ENCODE measurements at places on chromosomes 7 and 10.

DNA sequence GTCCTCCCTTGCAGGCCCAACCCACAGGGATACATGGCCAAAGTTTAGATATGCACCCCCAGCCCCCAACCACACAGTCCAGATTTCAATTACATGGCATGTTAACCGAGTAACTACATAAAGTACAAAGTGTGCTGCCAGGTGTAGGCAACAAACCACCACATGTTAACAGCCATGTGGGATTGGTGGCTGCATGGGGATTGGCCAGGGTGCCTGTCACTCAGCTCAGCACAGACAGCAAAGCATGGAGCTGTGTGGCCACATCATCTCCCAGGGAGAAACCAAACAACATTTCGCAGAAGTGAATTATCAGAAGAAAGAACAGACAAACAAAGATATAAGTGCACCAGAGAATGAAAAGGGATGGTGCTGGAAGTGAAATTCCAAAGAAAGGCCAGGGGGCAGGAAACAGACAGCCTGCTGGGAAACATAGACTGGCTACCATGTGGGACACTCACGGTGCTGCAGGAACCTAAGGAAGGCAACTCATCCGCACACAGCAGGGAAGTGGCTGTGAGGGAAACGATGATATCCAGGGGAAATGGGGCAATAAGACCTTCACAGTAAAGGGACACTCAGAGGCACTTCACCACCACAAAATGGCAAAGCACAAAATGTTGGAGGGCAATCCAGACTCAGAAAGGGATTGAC, 171.2 kb downstream of the PTPRN2 start:
- H3K27me3 ChIP-seq: no peaks in the 10 kb centered on the region
- H3K27ac ChIP-seq: no peak overlapping the region
- H3K4me1 ChIP-seq: no peaks in the 10 kb centered on the region
- no peaks in the 10 kb centered on the region for H3K36me3 ChIP-seq

- no peak overlapping the region for H3K27ac ChIP-seq
- H3K4me1 ChIP-seq: peaks cover 12% of the 10 kb centered on the region
- H3K4me3 ChIP-seq: peak overlapping the region; percentile 54
- peaks cover 100% of the 10 kb centered on the region for H3K27me3 ChIP-seq
Measured at GRCh38 chr7:27141923-27142579, 1.4 kb downstream of the HOXA5 start.

DNA sequence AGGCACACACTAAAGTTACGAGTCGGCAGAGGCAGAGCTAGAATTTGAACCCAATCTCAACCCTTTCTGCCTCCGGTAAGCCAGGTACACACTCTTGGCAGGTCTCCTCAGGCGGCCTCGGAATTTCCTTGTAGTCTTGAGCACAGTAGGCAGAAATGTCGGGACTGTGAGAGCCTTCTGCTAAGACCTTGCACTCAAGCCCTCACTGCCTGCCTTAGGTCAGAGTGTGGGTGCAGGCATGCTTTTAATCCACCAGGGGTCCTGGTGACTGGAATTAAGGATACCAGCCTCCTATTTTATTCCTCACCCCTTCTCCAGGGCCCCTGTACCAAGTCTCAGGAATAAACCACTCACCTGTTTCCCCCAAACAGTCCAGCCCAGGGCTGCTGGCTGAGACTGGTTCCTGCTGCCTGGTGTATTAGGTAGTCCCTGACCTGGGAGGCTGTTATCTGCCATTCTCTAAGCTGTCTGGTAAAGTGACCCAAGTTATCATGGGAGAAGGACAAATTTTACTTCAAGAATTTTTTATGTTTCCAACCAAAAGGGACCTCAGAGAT, 855 bp downstream of the ATP6V1F start:
- no peak for DNase-seq
- H3K27ac ChIP-seq: peak overlapping the region; percentile 87
- H3K4me3 ChIP-seq: peak overlapping the region; percentile 71
- no peaks in the 10 kb centered on the region for H3K27me3 ChIP-seq
- peaks cover 58% of the 10 kb centered on the region for H3K4me1 ChIP-seq
- peaks cover 18% of the 10 kb centered on the region for H3K36me3 ChIP-seq

DNA sequence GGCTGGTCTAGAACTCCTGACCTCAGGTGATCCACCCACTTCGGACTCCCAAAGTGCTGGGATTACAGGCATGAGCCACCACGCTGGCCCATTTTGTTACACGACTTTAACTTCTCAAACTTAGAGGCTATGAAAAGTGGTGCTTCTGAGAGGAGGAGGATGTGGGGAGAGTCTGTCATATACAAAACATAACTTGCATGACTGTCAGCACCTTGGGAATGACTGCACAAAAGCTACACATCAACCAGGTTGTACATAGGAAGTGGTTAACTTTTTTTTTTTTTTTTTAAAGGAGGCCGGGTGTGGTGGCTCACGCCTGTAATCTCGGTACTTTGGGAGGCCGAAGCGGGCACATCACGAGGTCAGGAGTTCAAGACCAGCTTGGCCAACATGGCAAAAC, 43.4 kb upstream of the GSDME start:
- H3K27me3 ChIP-seq: no peaks in the 10 kb centered on the region
- no peaks in the 10 kb centered on the region for H3K4me1 ChIP-seq
- no peak overlapping the region for H3K4me3 ChIP-seq

GRCh38 chr7:106049139-106049752, 62.9 kb downstream of the SYPL1 start:
- H3K4me3 ChIP-seq: no peak overlapping the region
- no peak overlapping the region for H3K27ac ChIP-seq
- no peak for DNase-seq
- H3K36me3 ChIP-seq: no peaks in the 10 kb centered on the region

- no peaks in the 10 kb centered on the region for H3K27me3 ChIP-seq
- no peak overlapping the region for H3K4me3 ChIP-seq
- no peaks in the 10 kb centered on the region for H3K4me1 ChIP-seq
- H3K36me3 ChIP-seq: no peaks in the 10 kb centered on the region
- no peak overlapping the region for H3K27ac ChIP-seq
- no peak for DNase-seq
Measured at GRCh38 chr7:105219771-105220160, 169.0 kb downstream of the SRPK2 start.

DNA sequence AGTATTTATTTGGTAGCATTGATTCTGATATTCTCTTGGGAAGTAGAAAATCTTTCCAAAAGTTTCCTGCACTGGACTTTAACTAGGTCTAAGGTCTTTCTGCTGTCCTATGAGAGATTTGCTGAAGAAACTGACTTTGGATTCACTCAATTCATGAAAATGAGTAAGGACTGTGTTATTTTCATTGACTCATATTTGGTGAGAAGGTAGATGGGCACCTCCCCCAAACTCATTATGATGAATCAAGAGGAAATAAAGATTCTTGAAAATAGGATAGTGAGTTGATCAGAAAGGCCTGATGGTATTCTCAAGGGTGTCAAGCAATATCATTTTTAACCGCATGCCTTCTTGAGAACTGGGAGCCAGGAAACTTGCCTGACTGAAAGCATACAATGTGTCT, 110.3 kb downstream of the RNF133 start:
- no peak overlapping the region for H3K27ac ChIP-seq
- no peak for DNase-seq
- H3K27me3 ChIP-seq: no peaks in the 10 kb centered on the region
- no peaks in the 10 kb centered on the region for H3K4me1 ChIP-seq
- no peaks in the 10 kb centered on the region for H3K36me3 ChIP-seq

DNA sequence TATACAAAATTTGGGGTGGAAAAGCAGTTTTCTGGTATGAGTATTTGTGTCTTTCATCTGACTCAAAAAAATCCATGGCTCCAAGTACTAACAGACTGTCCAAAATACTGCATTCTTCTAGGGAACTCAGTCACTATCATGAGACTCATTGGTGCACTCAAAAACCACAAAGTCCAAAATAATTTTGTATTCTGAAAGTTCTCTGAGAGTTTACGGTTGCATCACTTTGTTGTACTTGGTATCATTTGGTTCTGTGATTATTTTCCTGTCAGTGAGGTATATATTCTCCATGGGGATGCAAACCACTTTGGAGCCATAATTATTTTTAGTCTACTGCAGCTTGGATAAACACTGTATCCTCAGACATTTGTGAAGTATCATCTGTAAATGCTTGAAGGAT, 28.0 kb upstream of the CABCOCO1 start:
- H3K4me1 ChIP-seq: no peaks in the 10 kb centered on the region
- no peaks in the 10 kb centered on the region for H3K27me3 ChIP-seq
- no peak overlapping the region for H3K4me3 ChIP-seq
- no peaks in the 10 kb centered on the region for H3K36me3 ChIP-seq

Measured in heart left ventricle (tissue), 16 donors.